H4 (cell line): ENCODE measurements at places on chromosomes 16 and 17.

DNA sequence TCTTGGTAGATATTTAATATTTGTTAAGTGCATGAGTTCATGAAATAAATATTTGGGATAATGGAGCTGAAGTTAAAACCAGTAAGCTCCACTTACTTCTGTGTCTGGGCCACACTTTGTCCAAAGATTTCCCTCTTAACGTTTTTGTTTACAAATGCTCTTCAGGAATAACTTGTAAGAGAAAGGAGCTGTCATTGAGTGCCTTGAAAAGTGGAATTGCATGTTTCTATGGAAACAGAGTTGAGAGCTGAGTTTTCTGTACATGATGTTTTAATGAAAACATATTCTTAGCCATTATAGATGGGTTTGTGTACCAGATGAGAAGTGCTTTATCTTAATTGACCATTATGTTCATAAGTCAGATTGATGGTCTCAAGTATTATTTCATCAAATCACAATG, 1045.4 kb upstream of the EEF2KMT start:
- no peak for DNase-seq

DNA sequence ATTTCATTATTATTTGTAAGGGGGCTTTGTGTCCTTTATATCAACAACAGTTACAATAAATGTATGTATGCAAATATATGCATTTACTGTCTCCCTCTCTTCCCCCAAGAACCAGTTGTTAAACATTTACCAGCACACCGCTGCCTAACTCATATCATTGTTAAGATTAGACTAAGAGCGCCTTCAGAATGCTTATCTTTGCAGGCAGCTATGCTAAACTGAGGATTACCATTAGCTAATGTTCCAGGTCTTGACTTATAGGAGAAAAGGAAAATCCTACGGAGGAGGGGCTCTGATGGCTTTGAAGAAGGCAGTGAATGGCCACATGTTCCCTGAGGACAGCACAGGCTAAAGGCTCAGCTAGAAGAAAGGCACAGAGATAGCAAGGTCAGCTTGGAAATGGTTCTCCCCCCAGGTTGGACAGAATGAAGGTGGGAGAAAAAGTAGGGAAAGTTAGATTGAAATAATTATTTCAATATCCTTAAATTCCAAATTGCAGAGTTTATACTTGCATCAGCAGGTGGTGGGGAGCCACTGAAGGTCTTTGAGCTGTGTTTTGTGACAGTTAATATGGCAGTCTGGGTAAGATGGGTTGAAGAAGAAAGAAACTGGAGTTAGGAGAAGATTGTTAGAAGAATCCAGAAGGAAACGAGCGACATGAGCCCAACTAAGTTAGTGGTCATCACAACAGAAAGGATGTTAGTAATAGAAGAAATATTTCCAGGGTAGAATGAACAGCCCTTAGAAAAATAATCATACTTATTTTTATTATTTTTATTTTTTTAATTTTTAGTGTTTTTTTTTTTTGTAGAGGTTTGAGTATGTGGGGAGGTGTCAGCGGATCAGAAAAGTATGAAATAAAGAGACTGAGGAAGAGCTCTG, 87.0 kb upstream of the MAF start:
- DNase-seq = no peak

- no peak for DNase-seq
Measured at GRCh38 chr17:31702041-31702440, 157.0 kb downstream of the COPRS start.

DNA sequence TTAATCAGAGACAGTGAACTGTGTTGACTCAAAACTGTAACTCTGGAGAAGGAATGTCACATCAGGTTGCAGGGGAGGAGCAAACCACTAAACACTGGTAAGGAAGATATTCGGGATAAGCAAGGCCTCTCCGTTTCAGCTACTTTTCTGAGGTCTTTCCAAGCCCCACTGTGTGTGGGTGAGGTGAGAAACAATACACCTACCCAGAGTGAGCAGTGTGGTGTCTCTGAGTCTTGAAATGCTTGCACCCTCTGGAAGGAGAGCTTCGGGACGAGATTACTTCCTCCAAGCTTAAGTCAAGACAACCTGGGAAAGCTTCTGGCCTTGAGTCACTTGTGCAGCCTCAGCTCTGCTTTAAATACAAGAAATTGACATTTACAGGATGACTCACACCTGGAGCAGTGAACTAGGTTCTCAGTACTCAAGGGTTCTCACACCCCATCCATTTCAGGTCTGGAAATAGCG, 2.5 kb upstream of the MAP3K14 start:
- DNase-seq = peak; percentile 68

DNA sequence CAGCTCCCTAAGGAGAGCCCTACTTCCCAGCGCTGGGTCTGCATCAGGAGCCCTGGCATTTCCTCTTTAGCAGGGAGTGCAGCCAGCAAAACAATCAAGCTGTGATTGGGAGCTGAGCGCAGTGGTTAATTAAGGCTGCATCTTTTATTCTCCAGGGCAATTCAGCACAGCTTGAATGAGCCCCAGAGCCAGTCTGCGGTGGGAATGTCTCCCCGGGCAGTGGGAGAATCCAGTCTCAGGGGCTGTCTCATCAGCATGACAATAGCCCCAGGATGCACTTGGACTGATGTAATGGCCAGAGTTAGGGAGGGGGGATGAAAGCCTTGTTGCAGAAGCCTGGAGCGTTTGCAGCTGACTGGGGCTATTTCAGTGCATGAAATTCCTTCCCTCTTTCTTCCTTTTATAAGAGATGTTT, 292.6 kb upstream of the SOX9 start:
- peak; percentile 80 for DNase-seq

GRCh38 chr17:19614900-19615299, 33.7 kb upstream of the ALDH3A2 start:
- no peak for DNase-seq

DNA sequence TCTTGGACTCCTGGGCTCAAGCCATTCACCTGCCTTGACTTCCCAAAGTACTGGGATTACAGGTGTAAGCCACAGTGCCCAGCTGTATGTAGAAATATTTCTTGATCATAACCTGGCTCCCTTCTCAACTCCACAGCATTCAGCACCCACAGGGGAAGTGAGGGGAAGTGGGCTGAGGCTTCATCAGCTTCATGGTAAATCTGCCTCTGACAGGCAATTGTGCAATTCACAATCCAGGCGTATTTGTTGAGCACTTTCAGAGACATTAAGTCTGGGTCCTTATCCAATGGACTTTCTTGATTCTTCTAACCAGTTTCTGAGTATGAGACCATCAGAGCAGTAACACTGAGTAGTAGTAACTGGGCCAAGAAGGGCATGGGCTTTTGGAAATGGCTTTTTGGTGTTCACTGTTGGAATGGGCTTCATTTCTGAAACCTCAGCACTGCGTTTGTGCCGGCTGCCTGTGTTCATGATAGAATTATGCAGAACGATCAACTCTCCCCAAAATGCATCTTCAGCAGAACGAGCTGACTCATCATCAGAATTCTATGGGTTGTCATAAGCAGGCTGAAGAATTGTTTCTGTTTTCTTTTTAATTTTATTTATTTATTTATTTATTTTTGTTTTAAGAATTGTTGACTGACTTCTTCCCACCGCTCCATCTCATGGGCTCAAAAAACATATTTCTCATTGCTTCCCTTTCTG, 28.9 kb downstream of the FAM20A start:
- no peak for DNase-seq

DNA sequence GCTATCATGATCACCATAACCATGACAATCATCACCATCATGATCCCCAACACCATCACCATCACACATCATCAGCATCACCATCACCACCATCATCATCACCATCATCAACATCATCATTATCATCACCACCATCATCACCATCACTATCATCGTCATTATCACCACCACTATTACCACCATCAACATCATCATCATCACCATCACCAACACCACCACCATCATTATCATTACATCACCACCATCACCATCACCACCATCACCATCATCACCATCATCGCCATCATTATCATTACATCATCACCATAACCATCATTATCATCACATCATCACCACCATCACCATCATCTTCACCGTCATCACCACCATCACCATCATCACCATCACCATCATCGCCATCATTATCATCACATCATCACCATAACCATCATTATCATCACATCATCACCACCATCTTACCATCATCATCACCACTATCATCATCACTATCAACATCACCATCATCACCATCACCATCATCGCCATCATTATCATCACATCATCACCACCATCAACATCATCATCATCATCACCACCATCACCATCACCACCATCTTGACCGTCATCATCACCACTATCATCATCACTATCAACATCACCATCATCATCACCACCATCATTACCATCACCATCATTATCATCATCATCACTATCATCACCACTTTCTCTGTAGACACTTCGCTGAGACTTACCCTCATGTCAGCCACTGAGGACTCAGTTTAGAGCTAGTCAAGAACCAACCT, 366.0 kb downstream of the C16orf95 start:
- no peak for DNase-seq

DNA sequence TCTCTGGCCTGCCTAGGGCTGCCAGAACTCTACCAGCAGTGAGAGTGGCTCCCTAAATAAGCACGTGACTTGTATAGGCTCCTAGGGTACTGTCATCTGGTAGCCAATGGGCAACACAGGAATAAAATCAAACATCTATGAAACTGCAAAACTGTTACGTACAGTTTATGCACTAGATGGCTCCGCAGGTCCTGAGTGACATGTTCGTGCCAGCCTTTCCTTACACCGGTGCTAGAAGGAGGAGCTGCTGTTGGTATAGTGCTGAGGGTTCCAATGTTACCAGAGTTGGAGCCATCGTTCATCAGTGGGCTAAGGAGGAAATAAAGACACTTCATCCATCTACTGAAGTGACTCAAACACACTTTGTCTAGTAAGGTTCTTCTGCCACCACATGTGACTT, 63.2 kb upstream of the TRAP1 start:
- peak; percentile 13 for DNase-seq

GRCh38 chr17:42918902-42919521, 18.4 kb downstream of the G6PC1 start:
- DNase-seq = no peak

DNA sequence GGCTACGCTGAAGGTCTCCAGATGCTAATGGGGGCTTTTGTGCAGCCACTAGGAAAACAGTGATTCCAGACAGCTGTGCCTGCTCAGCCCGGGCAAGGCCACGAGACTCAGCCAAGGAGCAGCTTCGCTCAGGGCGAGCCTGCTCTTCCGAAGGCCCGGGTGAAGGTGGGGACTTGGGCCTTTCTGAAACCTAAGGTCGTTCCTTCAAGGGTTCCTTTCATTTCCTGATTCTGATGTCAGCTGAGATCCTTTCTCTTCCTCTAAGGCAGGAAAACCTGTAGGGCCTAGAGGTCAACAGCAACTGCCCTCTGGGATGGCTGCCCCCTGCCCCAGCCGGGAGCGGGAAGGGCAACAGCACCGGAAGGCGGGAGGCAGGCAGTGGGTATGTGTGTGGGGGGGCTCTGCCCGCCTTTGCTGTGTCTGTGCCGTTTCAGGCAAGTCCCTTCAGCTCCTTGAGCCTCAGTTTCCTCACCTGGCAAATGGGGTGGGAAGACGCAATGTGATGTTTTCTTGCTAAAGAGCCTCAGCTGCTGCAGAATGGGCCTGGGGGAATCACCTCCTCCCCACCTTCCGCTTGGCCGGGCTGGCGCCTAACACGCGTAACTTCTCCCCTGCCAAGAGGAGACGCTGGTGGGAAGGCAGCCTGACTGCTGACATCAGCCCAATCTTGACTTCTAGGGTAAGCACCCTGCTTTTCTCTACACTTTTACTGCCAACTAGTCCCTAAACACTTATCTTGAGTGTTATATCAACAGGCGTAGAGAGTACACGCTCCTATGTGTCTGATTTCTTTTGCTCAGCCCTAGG, 32.8 kb downstream of the IRF8 start:
- no peak for DNase-seq
